Activated T-cell treated with anti-CD3 and anti-CD28 coated beads, Interleukin-2, amount 50 U/mL, for 24 hours (primary cell): ENCODE measurements at places on chromosomes 2 and 18.

DNA sequence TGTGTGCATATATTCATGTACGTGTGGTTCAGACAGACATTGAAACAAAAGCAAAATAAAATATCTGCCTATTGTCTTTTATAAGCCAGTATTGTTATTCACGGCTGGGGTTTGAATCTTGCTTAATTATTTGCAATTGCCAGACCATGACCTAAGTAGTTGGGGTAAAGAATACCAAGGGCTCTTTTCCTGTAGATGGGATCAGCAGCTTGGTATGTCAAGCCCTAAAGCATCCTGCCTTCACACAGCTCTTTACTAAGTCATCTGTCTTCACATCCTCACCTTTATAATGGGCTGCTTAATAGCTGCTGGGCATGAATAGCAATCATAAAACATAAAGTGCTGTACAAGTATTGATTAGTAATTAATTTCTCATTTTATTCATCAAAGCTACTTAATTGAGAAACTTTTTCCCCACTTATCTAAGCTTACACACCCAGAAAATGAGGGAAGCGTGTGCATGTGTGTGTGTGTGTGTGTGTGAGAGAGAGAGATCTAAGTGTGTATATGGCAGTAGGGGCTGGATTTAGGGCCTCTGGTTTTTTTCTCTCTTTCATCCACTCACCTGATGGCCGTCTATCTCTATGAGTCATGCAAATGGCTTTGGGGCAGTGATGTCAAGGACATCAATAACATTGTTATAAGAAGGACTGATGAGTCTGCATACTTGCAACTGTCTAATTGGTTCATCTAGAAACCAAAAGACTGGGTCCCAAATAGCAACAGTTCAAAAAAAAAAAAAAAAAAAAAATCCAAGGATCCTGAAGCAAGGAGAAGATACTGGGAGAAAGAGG is 244.1 kb upstream of the TNP1 start:
- no peak for DNase-seq

GRCh38 chr18:11859903-11860407 is 8.7 kb downstream of the CHMP1B start:
- DNase-seq: peak; percentile 14

GRCh38 chr2:133241224-133241571 is 327.1 kb downstream of the NCKAP5 start:
- DNase-seq: no peak

- DNase-seq: no peak
Observed at GRCh38 chr2:233358335-233358734, 4.0 kb downstream of the DGKD start.

DNA sequence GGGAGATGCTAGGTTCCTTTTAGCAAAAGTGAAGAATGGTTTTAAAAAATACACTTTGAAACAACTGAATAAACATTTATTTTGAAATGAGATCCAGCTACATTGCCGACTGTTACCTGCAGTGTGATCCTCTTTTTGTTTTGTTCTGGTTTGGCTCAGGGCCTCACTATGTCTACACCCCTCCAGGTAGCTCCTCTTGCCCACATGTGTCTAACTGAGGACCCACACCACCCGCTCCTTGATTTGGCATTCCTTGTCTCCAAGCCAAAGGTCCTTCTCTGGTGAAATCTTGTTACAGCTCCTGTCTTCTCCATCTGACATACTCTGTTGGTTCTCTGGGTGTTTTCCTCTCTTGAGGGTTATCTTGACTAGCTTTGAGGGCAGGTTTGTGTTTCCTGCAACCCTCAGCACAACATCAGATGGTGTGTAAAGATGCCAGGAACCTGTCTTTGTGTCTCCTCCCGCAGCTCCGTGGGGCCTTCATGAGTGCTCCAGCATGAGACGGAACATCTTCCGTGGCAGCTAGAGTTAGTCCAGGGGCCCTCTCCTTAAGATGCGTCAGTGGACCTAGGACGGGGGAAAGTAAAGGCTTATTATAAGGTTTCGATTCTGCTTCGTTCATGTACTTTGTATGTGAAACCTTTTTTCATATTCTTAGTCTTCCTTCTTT is 32.1 kb downstream of the MAP4K4 start:
- DNase-seq: no peak

GRCh38 chr2:136058262-136058661 is 59.7 kb downstream of the CXCR4 start:
- no peak for DNase-seq

DNA sequence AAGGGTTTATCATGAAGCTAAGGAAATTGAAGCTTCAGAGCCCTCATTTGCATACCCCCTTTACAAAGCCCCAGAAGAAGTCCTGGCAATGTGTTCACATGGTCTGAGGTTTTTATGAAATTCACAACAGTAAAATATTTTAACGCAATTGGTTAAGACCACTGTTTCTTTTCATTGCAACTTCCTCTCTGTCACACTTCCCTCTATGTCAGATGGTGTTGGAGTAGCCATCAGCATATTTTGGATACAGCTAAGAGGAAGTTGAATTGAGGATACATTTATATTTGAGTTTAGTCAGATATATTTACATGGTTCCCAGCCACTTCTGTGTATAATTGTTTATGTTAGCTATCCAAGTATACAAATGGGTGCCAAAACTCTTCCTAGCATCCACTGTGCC is 170.0 kb downstream of the TXNL1 start:
- no peak for DNase-seq
